ENCODE measurements at places on chromosomes 3 and 15.
A peak's percentile ranks its signal among the peaks of the same experiment; 100 is the strongest.

DNA sequence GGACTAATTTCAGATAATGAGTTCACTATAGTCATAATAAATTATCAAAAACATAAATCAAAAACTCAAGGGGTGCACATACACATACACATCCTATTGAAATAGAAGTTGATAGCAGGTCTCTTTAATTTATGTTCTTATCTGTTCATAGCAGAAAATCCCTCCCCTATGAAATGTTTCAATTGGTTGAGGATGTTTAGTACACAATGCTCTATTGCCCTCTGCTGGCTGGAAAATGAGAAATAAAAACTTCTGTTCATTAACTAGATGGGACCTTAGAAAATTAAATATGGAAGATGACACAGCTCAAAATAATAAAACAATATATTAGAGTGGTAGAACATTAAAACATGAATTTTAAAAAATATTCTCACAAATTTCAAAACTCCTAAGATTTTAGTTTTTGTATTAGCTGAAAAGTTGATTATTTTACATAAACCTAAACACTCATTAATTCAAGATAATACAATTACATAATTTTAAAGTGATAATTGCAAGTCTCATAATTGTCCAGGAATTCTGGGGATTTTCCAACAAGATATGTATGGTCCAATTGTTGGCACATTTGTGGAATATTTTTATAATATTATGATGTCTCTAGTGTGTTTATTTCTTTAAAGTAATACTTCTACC is 735.0 kb downstream of the ROBO1 start:
- peak; percentile 62 for DNase-seq

GRCh38 chr3:159236321-159236720 is 434.5 kb downstream of the MFSD1 start:
- peak; percentile 66 for DNase-seq

- DNase-seq: peak; percentile 58
Measured at GRCh38 chr15:59268168-59268851, 61.7 kb downstream of the LDHAL6B start.

DNA sequence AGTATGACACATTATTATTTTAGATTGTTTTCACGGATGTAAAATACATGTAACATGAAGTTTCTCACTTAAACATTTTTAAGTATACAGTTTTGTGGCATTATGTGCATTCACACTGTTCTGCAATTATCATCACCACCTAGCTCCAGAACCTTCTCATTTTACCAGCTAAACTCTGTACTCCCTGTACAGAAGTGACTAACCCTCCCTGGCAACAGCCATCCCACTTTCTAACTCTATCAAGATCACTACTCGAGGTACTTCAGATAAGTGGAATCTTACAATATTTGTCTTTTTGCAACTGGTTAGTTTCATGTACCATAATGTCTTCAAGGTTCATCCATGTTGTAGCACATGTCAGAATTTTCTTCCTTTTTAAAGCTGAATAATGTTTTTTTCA is 116.3 kb upstream of the IGF1R start:
- DNase-seq: no peak

- no peak for DNase-seq
Measured at GRCh38 chr3:188734395-188734794, 437.4 kb upstream of the TPRG1 start.

Data from amniotic epithelial cell (primary cell).